ENCODE measurements at places on chromosomes 2 and 18. TPM values are rescaled to one million over a fixed set of nuclear protein-coding genes. Genes with fewer than 3 reads are reported as not detected.

DNA sequence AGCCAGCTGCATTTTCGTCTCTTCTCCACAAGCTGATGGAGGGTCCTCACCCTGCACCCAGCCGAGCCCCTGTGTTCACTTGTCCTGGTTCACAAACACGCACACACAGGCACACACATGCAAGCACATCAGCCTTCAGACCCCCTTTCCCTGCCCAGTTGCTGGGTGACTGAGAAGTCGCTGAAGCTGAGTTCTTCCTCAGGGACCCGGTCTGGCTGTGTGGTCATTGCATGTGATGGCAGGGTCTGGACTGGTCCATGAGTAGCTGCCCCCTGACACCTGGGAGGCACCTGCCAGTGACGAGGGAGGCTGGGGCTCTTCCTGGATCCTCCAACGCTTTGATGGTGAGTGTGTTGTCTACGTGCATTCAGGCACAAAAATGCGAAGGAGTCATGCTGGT is 546.1 kb upstream of the SALL3 start:
- no peak overlapping the region for H3K4me3 ChIP-seq
- no peaks in the 10 kb centered on the region for H3K36me3 ChIP-seq
- no peak overlapping the region for H3K27ac ChIP-seq
- H3K27me3 ChIP-seq = no peaks in the 10 kb centered on the region
- DNase-seq = no peak

DNA sequence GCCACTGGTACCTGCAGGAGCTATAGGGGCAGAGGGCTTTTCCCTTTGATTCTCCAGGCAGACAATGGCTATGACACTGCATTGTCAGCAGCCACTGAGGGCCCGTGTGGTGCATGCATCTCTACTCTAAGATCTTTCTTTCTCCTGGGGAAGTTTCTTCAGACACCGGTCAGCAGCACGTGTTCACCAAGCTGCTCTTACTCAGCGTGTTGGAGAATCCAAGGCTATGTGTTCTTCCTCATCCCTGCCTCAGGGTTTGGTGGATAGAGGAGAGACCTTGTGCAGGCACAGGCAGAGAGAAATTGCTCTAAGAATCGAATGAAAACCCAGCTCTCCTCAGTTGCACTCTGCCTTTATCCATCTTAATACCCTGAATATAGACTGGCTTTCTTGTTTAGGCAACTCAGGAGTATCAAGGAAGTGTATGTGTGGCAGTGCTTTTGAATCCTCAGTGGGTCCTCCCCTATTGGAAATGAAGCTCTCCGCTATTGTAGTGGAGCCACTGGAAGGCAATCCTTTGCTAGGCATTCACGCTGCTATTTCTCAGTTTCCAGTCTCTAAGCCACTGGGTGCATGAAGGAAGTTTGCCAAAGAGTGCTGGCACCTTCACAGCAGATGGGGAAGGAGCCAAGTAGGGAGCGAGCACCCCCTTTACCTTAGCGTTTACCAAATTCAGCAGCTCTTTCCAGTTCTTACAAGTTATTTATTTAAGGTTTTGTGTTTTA is 86.9 kb upstream of the EML6 start:
- peaks cover 29% of the 10 kb centered on the region for H3K36me3 ChIP-seq
- DNase-seq = no peak
- H3K4me3 ChIP-seq = no peak overlapping the region
- peaks cover 76% of the 10 kb centered on the region for H3K4me1 ChIP-seq
- H3K27me3 ChIP-seq = no peaks in the 10 kb centered on the region

GRCh38 chr2:132562245-132562644 is 107.8 kb downstream of the LYPD1 start:
- no peak overlapping the region for H3K4me3 ChIP-seq
- H3K27ac ChIP-seq = no peak overlapping the region
- no peaks in the 10 kb centered on the region for H3K4me1 ChIP-seq
- H3K36me3 ChIP-seq = no peaks in the 10 kb centered on the region
- no peak for DNase-seq

DNA sequence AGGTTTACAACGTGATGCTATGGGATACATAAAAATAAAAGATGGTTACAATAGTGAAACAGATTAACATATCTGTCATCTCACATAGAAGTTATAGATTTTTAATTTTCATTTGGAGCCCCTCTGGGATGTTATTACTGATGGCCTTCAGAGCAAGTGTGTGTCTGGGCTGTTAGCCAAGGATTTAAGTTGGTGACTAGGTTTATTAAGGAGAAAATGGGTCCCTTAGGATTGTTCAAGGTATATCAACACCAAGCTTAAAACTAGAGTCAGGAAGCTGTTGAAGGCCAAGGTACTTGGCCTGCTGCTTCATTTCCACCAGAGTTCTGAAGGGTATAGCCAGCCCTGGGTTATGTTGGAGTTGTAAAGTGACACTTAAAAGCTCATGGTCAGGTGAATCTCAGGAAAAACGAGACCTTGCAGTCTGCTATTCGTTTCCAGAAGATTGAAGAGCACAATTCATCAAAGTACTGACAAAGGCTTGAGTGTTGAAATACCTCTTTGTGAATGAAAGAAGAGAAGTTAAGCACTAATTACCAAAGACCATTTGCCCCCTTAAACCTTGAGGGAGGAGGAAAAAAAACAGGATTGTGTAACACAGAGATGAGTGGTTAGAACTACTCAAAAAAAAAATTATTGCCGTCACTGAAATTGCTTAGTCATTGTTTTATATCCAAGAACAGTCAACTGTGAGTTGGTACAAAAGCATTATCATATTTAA is 48.4 kb downstream of the MAP2 start:
- no peaks in the 10 kb centered on the region for H3K36me3 ChIP-seq
- no peak overlapping the region for H3K27ac ChIP-seq
- H3K4me3 ChIP-seq = no peak overlapping the region
- H3K4me1 ChIP-seq = peaks cover 15% of the 10 kb centered on the region

DNA sequence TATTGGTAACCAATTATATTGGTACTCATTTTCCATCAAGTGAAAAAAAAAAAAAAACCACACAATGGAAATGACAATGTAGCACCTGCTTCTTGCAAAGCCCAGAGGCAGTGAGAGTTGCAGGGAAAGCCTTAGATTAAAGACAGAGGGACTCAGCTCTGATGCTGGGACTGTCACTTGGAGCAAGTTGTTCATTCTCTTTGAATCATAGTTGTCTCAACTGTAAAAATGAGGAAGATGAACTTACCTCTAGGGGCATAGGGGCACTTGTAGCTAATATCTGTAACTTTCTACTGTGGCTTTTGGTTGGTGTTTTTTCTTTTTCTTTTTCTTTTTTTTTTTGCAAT is 81.4 kb upstream of the LPIN2 start:
- no peak overlapping the region for H3K27ac ChIP-seq
- H3K36me3 ChIP-seq = no peaks in the 10 kb centered on the region
- DNase-seq = no peak
- H3K27me3 ChIP-seq = no peaks in the 10 kb centered on the region
- no peak overlapping the region for H3K4me3 ChIP-seq
- H3K4me1 ChIP-seq = no peaks in the 10 kb centered on the region

DNA sequence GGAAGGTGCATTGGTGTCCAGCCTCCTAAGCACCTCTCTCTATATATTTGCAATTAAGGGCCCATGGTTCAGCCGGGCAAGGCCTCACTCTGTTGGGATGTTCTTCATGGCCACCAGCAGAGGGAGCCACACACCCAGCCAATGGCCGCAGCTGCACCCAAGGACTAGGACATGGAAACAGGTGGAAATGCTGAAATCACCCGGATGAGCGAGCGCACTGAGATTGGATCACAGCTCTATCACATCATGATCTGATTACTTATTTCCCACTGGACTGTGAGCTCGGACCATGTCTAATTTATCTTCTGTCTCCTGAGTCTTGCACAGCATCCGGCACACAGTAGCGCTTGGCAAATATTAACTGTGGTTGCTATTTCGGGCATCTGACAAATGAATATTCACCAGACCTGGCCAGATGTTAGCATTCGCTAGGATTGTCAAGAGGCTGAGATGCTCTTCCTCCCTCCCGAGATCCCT is 31.2 kb downstream of the KIF3C start:
- H3K4me1 ChIP-seq = no peaks in the 10 kb centered on the region
- H3K27me3 ChIP-seq = no peaks in the 10 kb centered on the region
- peak; percentile 86 for DNase-seq
- no peak overlapping the region for H3K4me3 ChIP-seq
- H3K27ac ChIP-seq = no peak overlapping the region

- no peak overlapping the region for H3K4me3 ChIP-seq
- no peaks in the 10 kb centered on the region for H3K27me3 ChIP-seq
- no peaks in the 10 kb centered on the region for H3K36me3 ChIP-seq
- no peak overlapping the region for H3K27ac ChIP-seq
- H3K4me1 ChIP-seq = no peaks in the 10 kb centered on the region
Measured at GRCh38 chr2:8316356-8316755, 365.5 kb upstream of the ID2 start.

The HOXD4 gene
- 0.42 TPM for total RNA-seq

The UGT1A5 gene
- total RNA-seq = not detected

The RSAD2 gene
- 4.8 TPM for total RNA-seq

The FAHD2A gene
- total RNA-seq = 51.7 TPM

The GAL3ST2 gene
- total RNA-seq = not detected

The MTERF4 gene
- total RNA-seq = 20.4 TPM

The DCDC2C gene
- not detected for total RNA-seq

Measured in heart left ventricle (tissue), 16 donors.